ENCODE measurements at places on chromosomes 6 and 20. TPM values are rescaled to one million over a fixed set of nuclear protein-coding genes. Genes with fewer than 3 reads are reported as not detected.

GRCh38 chr6:17392978-17393891 lies at the start of gene CAP2:
CAP2 (plus strand) TSS chr6:17393595; CDS start chr6:17421556, 27,961 bp downstream.
- DNase-seq: peak; percentile 81

GRCh38 chr6:106456756-106457155 lies 96.2 kb downstream of the CRYBG1 start:
- no peak for DNase-seq

DNA sequence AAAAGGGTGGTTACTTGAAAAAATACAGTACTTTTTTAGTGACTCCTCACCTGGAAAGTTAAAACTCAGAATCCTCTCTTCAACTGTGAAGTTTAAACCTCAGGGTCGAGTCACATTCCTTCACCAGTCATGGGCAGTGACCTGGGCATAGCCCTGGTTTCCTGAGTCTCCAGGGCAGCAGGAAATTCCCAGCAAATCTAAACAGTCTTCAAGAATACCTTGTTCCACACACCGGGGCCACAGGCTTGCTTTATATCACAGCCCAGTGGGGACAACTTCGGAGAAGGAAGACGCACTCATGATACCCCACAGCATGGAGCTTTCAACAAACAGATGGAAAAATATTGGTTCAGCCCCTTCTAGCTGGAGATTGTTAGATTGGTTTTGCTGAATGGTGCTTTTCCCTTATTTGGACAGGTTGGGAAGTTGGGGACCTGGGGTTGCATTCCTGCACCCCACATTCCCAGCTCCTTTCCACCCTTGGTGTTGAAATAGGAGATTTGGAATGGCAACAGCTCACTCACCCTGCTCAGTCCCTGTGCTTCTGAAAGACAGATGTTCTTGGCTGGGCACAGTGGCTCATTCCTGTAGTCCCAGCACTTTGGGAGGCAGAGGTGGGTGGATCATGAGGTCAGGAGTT lies 113.0 kb upstream of the TMEM170B start:
- DNase-seq: no peak

GRCh38 chr6:126020305-126021050 lies 34.1 kb downstream of the TRMT11 start:
- no peak for DNase-seq

DNA sequence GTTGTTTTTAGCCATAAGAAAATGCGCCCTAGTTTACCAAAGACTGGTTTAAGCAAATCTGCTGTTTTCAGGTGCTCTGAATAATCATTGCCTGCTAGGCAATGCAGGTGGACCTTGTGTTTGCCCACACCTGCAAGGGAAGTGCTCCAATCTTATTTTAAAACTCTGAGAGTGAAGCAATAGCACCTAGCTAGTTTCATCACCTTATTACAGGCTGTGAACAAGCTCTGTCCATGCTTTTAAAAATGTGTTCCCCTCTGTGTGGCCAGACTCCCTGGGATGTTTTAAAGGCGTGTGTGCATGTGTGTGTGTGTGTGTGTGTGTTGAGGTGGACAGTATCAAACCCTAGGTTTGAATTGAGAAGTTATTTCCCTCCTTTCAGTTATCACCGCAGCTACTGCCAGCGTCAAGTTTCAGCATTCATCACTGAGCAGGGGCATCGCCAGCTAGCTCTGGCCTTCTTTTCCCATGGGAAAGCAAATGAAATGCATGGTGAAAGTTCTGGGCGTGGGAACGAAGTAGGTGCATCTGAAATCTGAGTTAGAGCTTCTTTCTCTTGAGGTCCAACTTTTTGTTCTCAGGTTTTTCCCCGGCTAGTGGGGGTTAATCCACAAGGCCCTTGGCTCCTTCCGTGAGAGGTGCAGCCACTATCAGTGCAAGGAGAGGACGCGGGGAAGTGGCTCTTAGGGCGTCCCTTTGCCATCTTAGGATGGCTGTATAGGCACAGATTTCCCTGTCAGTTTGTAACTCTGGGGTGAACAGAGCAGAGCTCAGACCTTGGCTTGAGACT lies 30.8 kb downstream of the DUSP22 start:
- DNase-seq: peak; percentile 48

SLC22A16 gene
- 0.32 TPM for total RNA-seq

GCNT2 gene
- total RNA-seq: 51.9 TPM

MAFB gene
- 17.7 TPM for total RNA-seq

PI16 gene
- 15.1 TPM for total RNA-seq

HRH3 gene
- not detected for total RNA-seq

Data from Right ventricle myocardium inferior (tissue), 1 donor.